ENCODE measurements at places on chromosomes 13 and 19.

DNA sequence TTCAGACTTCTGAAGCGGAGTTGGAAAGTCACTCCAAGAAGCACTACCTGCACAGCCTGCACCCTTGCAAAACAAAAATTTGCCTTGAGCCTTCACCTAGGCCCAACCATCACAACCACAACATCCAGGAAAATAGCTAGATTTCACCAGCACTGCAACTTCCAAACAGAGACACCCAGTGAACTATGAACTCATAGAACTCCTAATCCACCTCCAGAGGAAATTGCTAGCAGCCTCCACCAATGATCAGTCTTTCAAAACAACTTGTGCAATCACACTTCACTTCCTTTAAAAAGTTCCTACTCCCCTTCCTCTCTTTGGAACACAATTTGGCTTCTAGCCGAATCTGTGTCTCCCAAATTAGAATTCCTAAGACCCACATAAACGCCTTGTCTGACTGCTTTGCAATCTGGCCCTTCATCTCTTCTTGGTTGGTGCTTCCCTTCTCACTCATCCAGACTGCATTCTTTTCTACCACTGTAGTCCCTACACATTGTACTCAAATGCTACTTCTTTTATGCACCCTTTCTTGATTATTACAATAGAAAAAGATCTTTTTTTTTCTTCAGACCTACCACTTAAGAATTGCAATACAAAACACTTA lies 489.2 kb upstream of the ARGLU1 start:
- DNase-seq = no peak

DNA sequence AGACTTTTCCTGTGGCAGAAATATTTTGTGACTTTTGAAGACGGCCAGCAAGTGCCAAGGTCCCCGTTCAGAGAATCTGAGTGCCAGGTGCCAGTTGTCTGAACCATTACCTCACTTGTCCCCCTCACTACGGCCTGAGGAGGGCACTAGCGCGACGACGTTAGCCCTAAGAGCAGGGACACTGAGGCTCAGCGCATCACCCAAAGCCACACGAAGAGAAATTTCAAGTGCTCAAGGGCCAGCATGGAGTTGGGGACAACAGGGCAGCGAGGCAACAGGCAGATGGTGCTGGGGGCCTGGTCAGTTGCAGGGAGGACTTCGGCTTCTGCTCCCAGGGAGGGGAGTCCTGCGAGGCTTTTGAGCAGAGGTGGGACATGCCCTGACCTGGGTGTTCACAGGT lies 9.5 kb upstream of the TYK2 start:
- DNase-seq = no peak

GRCh38 chr19:44822177-44822576 lies 13.3 kb downstream of the BCAM start:
- DNase-seq = no peak

GRCh38 chr13:97188207-97188606 lies 33.9 kb upstream of the MBNL2 start:
- DNase-seq = no peak

- DNase-seq = no peak
These were observed 154.2 kb downstream of the DIAPH3 start for GRCh38 chr13:60009300-60010253.

- no peak for DNase-seq
These were observed 52.9 kb downstream of the NDFIP2 start for GRCh38 chr13:79533781-79534400.

- peak; percentile 57 for DNase-seq
These were observed 4.5 kb downstream of the FAM174C start for GRCh38 chr19:1279782-1280341.

DNA sequence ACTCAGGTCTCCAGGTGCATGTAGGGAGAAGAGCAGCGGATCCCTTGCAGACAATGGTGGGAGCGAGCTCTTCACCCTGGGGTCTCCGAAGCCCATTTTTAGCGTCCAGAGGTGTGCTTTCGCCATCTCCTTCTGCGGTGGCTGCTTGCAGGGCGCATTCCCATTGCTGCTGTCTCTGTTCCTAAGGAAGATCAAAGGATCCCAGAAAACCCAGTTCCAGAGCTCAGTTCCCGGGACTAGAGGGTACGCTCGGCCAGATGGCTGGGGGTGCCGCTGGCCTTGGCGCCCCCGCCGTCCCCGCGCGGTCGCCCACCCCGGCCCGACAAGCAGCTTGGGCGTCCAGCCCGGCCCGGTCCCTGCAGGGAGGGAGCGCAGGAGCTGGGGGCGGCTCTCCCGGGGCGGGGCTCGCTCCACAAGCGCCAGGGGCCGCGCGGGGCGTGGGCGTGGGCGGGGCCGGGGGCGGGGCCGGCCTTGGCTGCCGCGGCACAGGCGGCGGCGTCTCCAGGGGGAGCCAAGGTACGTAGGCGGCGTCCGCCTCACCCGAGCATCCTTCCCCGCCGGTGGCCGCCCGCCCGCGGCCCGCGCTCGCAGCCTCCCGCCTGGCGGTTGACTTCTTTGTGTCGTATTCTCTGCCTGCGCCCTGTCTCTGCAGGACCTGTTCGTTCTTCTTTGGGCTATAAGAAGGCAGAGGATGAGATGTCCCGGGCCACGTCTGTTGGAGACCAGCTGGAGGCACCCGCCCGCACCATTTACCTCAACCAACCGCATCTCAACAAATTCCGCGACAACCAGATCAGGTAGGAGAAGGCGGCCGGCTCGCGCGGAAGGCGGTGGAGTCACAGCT lies 96.8 kb downstream of the ATP8A2 start:
- no peak for DNase-seq

DNA sequence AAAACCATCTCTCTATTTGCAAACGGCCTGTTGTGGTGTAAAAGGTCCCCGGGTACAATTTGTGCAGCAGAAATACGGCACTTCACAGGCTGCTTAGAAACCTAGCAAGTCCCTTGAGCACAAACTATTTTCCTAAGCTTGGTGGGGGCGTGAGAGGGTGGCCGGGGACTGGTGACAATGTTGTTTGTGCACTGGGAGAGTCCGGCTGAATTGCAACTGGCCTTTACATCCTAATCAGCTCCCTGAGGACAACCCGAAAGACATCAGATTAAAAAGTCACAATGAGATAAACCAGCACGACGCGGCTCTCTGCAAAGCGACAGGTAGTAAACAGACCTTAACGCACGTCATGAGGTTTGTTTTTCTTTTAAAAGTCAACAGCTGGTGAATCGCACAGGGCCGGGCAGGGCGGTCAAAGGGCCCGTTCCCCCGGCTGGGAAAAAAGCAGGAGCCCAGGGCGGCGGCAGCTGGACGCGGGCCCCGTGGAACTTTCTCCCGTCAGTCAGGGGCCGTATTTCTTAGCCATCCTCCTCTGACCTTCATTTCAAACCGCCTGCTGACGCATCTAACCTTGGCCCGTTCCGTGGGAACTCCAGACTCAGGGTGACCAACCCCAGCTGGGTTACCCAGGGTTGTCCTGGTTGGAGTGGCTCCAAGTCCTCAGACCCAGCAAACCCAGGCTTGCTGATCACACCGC lies 112.3 kb downstream of the GADD45B start:
- DNase-seq = no peak

GRCh38 chr19:7887408-7888144 lies 734 bp upstream of the LRRC8E start:
- DNase-seq = no peak

GRCh38 chr13:102212729-102213128 lies 189.1 kb downstream of the FGF14 start:
- DNase-seq = no peak

- no peak for DNase-seq
These were observed 81.3 kb downstream of the SPACA7 start for GRCh38 chr13:112457485-112457884.
